GM18507 (cell line): ENCODE measurements at places on chromosomes 3 and 15.

DNA sequence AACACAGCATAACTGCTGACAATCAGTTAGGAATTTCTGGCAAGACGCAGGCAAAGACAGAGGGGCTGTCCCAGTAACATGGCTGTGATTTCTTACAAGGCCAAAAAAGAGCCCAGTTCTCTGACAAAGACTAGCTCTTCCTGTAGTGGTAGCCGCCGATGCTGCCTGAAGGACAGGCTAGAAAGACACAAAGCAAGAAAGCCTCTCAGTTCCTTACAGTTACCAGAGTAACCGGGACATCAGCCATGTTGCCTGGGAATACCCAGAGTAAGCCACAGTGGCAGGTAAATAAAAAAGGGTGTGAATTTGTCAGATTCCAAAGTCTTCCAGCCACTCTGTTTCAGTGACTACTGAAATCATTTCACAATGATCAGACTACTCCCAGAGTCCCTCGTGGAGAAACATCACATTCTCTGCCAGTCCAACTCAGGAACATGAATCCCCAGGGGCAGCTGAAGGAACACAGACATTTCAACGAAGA lies 493.6 kb upstream of the ADAMTS9 start:
- no peak for DNase-seq

DNA sequence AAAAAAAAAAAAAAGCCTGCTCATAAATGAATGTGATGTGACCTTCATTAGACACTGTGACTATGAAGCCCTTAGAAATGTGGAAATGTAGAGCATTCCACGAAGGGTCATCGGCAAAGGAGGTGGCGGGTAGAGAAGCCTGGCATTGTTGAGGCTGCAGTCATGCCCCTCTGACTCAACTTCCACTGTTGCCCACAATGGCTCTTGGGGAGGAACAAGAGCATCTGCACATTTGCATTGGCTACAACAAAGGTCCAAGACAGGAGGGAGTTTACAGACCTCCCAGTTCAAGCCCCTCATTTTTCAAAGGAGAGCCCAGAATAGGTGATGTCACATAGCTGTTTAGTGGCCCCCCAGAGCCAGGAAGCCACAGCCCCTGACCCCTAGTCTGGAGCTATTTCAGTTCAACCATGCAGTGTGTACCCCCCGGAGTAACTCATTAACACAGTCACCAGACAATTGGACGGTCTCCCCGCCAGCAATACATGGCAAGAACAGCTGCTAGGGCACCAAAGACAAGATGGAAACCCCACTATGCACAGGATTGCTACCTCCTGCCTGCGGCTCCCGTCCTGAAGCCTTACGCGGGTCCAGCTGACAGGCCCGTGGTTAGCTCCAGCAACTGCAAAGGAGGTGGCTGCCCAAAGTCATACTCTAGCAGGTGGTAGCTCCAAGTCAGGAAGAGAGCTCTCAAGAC lies 56.2 kb downstream of the SH3BP5 start:
- no peak for DNase-seq

GRCh38 chr15:67415181-67415580 lies 105.8 kb upstream of the C15orf61 start:
- no peak for DNase-seq

DNA sequence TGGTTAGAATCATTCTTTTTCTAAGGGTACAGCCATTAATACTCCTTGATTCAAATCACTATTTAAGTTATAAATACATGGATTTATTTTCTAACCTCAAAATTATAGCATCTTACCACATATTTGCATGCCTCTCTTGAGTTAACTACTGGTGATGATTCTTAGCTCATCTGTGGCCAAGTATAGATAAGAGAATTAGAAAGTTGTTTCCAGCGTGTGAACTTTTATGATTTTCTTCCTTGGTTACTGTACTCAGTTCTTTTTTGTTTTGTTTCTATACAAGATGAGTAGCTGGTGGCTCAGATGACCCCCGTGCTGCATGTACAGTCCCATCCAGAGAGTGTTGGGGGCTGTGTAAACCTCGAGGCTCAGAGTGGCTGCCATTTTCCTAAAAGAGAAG lies 124.6 kb downstream of the IGF1R start:
- no peak for DNase-seq

DNA sequence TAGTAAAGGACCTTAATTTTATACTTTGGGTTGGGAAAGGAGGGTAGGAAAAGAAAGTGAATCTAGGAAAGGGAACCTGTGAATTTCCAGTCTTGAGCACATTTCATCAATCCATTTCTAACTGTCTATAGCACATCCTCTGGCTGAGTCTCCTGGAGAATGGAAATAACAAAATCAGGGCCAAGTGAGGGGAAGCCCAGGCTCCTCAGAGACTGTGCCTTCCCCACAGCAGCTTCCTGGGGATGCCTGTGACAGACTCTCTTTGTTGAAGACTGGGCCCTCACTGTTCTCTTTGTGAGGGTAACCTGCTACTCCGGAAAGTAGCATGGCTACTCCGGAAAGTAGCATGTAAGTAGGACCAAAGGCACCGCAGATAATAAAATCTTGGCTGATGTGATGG lies 22.6 kb upstream of the CSPG5 start:
- no peak for DNase-seq

- DNase-seq = no peak
These were observed 13.0 kb downstream of the MITF start for GRCh38 chr3:69752241-69752640.

- no peak for DNase-seq
These were observed 112.1 kb upstream of the ICE2 start for GRCh38 chr15:60590935-60591495.

- DNase-seq = no peak
These were observed 242.0 kb upstream of the FEZF2 start for GRCh38 chr3:62615258-62615849.

- DNase-seq = no peak
These were observed 74.0 kb downstream of the CHSY1 start for GRCh38 chr15:101177866-101178265.

DNA sequence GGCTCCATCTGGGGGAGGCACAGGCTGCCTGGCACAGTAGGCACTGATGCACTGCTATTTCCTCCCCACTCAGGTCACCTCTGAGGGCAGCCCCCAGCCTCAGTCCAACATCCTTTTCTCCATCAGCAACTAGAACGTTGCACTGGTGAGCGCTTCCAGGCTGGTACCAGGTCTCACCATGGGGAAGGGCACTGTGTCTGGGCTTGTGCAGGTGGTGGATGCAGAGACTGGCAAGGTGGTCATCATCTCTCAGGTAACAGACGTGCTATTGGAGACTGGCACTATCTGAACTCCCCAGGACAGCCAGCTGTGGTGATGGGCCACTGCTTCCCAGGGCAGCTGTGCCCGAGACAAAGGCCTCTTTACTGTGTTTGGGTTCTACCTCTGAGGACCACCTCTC lies 8.3 kb upstream of the TXNRD3 start:
- DNase-seq = no peak

- no peak for DNase-seq
These were observed 29.7 kb upstream of the FBLN2 start for GRCh38 chr3:13519006-13519791.

DNA sequence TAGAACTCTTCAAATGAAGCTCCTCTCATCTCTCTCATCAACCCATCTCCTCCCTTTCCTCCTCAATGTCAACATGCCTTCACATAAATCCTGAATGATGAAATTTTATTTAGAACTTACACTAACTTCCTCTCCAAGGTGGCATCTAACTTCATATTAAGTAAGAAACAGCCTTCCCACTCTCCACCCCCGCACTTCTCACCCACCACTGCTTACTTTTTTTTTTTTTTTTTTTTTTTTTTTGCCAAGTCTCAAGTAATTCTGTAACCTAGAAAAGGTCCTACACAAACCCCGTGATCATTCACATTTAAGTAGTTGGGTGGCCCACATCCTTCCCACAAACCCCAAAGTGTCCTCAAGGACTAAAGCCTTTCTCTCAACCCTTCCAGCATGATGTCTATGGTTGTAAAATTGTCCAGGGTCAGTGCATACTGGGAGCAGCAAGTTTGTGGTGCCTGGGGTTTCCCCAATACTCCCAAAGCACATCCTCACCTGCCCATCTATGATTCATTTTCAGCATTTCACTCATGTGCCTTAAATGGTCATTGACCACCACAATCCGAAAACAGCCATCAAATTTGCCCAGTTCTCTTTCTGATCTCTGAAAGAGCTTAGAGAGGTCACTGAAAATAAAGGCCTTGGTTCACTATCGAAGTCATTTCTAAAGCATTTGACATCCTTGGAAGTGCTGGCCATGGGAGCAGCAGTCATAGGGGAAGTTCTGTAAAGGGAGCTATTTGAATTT lies 47.2 kb downstream of the CD86 start:
- no peak for DNase-seq

DNA sequence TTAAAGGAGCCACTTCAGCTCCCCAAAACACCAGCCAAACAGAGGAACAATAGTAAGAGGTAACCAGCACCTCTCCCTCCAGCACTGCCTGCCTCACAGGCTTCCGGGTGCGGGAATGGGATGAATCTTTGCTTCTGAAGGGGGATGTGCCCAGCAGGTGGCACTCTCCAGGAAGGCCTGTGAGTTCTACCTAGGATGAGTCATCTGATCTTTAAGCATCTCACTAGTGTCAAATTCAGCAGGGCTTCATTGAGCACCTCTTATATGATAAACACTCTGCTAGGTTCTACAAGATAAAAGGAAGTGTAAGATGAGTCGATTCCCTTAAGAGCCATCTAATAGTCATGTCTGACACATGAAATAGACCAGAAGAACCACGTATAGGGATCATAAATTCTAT lies 237.4 kb upstream of the UMPS start:
- DNase-seq = no peak

- DNase-seq = no peak
These were observed 574 bp downstream of the SLC38A3 start for GRCh38 chr3:50205413-50206276.

DNA sequence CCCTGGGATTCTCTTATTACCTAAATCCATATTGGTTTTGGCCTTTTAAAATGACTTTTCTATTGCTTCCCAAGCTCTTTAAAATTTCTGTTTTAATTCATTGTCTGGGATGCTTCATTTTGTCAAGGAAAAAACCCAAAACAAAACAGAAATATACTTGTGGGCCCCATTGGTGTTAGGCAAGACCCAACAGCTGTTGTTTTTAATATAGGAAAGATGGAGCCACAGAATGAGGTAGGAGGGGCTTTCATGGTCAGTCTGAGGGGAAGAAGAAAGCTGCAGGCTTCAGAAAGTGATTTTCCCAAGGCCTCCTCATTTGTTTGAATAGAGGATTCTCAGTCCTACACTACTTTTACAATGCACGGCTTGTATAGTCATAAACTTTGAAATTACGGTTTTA lies 180.5 kb downstream of the MCTP2 start:
- DNase-seq = no peak

GRCh38 chr15:101213147-101213546 lies 38.7 kb downstream of the CHSY1 start:
- no peak for DNase-seq

DNA sequence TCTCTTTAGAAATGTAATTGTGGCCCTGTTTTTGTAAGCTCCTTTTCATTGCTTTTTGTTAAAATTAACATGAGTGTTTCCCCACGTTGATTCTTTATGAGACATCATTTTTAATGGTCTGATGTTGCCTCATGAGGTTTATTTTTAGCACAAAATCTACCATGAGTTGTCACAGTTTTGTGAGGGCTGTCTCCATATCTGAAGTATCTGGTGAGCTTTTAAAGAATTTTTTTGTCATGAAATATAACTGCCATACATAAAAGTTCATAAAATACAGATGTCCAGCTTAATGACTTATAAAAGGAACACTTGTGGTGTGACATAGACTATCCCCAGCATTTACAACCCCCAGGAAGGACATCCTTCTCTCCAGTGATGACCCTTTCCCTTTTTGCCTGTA lies 34.3 kb upstream of the CEMIP start:
- no peak for DNase-seq

DNA sequence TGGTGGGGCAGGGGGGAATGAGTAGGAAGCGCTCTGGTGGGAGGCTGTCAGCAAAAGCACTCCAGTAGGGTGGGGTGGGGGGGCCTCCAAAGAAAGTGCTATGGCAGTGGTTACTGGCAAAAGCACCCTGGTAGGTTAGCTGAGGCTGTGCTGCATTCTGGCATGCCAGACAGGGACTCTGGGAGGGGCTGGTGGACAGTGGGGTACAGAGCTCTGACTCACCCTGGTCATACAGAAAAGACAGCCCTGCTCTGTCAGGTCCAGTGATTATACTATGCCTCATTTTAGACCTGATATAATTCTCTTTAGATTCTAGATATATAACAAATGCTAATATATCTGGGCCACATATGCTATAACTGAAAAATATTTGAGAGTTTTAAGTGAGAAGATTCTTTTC lies 82.8 kb upstream of the CPNE4 start:
- no peak for DNase-seq

- DNase-seq = no peak
These were observed 12.6 kb downstream of the TIPARP start for GRCh38 chr3:156687023-156687422.

DNA sequence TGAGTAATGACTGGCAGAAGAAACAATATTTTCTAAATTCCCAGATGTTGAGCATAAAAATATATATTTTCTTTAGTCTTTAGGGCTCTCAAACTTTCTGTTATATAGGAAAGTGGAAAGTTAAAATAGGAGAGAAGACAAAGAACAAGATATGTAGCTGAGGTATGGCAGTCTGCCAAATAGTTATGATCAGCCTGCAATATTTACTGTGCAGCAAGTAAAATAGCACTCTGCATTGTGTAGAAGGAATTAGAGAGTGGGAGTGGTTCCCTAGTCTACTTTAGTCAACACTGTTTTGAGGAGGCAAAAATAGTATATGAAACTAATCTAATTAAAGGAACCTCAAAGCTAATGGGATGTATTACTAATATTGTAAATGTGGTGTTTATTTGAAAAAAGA lies 978.1 kb upstream of the ALCAM start:
- DNase-seq = no peak

DNA sequence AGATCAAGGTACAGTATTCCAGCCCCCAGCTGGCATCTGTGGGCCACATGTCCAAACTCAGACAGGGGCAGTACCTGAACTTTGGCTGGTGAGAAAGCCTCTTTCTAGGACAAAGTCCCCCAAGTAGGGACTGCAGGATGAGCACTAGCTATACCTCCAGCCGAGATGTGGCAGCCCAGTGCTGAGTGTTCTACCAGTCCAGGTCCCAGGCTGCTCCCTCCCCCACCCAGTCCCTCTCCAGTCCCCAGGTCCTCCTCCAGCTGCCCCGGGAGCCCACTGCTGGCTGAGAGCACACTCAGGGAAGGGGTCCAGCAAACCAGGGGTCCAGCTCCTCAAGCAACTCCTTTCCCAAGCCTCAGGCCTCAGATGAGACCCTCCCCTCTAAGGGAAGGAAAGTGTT lies 1.5 kb downstream of the SLC26A6 start:
- DNase-seq = no peak
